ENCODE measurements at places on chromosomes 5 and 9.

DNA sequence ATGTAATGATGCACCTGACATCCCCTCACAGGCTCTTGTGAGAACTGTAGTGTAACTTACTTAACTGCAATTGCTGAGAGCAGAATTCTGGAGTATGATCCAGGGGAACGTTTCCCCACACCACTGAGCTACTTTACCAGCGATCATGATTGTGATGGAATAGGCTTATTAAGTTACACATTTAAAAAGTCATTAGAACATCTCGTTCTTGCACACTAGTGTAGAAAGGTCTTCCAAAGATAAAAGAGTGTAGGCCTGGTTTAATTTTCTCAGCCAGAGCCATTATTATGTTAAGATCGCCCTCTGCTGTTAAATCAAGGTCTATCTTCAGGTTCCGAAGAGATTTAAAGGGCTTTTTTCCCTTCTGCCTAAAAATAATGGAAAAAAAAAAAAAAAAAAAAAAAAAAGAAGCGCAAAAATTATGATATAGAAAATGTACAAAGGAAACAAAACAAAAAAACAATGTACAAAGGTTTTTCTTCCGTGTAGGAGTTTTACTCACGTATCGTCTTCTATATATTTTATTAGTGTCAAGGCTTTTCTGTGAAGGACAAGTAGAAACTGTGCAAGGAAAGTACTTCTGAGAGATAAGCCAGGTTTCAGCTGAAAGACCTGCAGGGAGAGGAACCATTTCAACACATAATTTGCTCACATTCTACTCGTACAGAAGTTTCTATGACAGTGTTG is 18.6 kb upstream of the MOB3B start:
- no peak for DNase-seq

GRCh38 chr9:135749171-135750045 is 47.4 kb downstream of the KCNT1 start:
- DNase-seq: no peak

DNA sequence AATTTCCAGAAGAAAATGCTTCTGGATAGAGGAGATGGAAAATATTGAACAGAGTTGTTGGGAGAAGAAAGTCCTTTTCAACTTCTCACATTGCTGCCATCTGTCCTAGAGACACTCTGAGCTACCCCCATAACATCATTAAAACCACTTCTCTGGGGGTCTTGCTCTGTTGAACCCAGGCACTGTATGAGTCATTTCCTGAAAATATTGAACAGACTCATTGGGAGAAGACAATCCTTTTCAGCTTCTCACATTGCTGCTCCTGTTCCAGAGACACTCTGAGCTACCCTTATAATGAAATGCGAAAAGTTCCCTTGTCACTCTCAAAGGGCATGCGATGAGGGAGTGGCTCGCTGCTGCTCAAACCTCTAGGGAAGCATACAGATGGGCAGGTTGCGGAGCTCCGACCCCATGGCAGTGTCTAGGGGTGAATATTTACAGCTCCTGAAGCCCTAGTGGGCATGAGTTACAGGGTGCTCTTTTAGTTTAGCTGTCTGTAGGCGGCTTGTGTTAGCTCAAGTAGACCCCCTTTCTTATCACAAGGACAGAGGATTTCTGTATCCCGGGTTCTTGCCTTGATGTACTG is 90.7 kb downstream of the CDKN2A start:
- no peak for DNase-seq

GRCh38 chr9:72551306-72551705 is 29.9 kb downstream of the TMC1 start:
- no peak for DNase-seq

GRCh38 chr5:148780711-148781110 is 45.7 kb upstream of the ADRB2 start:
- no peak for DNase-seq

All from NCI-H748 treated with DMSO at 0.1 percent for 48 hours (cell line).